ENCODE measurements at places on chromosomes 6 and 20.

- peak; percentile 73 for DNase-seq
These were observed 11.0 kb downstream of the POU3F2 start for GRCh38 chr6:98845211-98846020.

GRCh38 chr6:161064915-161065314 is 73.3 kb downstream of the MAP3K4 start:
- no peak for DNase-seq

DNA sequence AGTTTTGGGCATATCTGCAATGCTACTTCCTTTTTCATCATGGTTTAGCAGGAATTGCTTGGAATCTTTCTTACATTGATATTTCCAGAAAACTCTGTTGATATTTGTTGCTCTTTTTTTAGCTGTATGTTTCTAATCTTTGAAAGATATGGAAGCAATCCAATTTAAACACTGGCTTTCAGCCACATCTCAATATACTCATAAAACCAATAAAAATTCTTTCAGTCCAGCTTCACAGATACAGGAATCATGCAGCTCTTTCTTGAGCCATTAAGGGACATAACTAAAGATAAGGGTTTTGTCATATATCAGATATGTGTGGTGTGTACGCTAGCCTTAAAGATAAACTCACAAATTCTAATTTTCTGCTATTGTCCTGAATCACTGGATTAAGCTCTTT is 47.4 kb downstream of the PKIB start:
- DNase-seq = no peak

GRCh38 chr6:40845553-40845952 is 193.5 kb downstream of the UNC5CL start:
- DNase-seq = no peak

DNA sequence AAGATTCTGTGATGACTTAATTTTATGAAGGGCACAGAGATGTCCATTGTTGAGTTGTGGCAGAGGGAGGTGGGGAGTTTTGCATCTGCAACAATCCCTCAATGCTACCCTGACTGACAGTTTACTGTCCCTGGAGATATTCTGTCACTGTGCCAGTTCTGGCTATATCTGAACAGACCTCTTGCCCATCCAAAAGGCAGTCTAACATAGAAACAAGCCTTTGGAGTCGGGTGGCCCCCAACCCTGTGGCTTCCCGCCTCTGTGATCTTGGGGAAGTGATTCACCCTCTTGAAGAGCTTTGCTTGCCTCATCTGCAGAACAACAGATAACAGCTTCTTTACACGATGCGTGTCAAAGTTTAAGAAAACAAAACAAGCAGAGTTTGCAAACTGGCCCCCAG is 3.8 kb upstream of the E2F1 start:
- DNase-seq = no peak

DNA sequence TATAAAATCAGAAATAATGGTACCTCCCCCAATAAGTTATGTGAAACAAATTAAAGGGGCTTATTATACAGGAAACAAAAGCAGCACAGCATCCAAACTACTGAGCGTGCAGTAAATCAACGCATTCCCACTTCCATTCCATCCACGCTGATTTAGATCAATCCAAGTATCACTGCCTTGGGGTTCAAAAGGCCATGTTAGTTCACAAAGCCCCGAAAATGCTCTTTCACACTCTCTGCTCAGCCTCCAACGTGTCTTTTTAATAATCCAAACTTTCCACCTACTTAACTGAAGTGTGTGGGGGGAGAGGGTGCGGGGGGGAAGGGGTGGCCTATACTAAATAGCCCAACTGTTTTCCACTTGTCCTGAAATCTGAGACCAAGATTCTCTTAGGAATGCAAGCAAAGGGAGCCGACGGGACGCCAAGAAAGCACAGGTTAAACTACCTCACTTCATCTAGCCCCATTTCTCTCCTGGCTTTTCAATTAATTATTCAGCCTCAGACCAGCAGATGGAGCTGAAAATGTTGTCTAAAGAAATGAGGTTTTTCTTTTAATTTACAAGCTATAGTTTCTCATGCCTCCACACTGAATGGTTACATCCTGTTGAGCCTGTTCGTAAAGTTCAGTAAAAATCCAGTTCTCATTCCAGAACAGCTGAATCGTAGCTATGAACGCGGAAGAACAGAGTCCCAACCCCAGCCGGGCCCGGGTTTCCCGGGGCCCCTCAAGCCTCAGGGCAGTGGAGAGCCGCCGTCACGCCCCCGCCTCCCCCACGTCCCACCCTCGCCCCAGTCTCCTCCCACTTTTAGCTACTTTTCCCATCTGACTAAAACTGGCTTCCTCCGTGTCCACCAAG is 1.0 kb upstream of the NXT1 start:
- peak; percentile 9 for DNase-seq

- DNase-seq = no peak
These were observed 385.0 kb downstream of the CD83 start for GRCh38 chr6:14502551-14502950.

DNA sequence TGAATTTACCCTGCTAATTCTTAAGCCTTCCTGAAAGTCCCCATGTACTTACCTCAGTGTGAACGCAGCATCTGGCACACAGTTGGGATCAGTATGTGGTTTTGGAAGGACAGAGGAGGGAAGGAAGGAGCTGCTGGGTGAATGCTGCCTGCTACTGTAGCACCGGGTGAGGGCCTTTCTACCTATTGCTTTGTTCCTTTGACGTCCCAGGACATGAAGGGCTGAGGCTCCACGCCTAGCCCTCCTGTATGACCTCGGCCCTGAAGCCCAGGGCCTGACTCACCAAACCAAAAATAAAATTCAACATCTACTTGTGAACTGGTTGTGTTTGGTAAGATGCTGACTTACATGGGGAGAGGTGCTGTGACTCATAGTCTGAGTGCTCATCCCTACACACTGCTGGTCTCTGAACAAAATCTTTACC is 51.1 kb downstream of the ARID1B start:
- DNase-seq = no peak

DNA sequence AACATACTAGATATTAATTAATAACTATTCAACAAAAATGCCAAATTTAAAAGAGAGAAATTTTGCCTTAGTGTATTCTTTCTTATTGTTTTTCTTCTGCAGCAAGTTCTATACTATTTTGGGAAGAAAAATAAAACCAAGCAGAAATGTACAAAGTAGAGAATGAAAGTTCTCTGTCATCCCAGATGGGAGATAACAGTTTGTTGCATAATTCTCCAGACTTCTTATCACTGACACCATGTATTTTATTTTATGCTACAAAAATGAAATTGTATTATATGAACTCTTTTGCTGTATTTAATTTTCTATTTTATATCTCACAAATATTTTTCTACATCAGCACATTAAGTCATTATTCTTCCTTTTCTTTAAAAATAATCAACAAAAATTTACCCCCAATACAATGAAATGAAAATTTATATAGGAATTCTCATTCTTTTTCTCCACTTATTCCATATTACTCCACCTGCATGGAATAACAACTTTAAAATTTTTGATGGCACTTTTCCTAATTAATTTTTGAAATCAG is 18.2 kb downstream of the TMEM244 start:
- DNase-seq = no peak

DNA sequence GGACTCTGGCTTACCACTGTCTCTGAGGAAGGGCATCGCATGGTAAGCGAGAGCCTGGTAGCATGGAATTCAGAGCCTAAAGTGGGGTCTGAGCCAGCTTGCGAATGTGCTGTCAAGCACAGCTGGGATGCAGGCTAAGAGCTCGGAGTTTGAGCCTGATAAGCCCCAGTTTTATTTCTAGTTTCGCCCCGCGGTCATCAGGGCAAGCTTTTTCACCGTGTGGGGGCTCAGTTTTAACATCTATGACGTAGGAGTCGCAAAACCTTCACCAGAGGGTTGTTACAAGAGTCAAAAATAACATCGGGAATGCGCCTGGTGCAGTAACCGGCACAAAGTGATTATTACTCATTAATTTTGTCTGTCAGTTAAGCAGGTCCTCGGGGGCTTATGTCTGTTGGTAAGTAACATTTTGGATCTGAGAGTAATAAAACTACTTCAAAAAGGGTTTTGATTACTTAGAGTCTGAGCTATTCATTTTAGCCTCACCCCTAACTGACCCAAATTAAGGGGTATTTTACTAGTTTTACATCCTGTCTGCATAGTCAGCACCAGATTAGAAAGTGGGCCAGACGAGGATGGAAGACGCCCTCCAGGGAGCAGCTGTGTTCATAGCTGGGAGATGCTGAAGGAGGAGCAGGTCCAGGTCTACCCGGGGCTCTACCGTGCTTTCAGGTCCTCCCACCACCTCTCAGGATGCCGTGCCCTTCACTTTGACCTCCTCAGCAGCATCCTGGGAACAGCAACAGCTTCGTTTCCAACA is 29.7 kb downstream of the SLC22A23 start:
- no peak for DNase-seq

GRCh38 chr6:156379392-156380289 is 397.5 kb upstream of the ARID1B start:
- no peak for DNase-seq

- no peak for DNase-seq
These were observed 149.2 kb downstream of the LY86 start for GRCh38 chr6:6737671-6738070.

DNA sequence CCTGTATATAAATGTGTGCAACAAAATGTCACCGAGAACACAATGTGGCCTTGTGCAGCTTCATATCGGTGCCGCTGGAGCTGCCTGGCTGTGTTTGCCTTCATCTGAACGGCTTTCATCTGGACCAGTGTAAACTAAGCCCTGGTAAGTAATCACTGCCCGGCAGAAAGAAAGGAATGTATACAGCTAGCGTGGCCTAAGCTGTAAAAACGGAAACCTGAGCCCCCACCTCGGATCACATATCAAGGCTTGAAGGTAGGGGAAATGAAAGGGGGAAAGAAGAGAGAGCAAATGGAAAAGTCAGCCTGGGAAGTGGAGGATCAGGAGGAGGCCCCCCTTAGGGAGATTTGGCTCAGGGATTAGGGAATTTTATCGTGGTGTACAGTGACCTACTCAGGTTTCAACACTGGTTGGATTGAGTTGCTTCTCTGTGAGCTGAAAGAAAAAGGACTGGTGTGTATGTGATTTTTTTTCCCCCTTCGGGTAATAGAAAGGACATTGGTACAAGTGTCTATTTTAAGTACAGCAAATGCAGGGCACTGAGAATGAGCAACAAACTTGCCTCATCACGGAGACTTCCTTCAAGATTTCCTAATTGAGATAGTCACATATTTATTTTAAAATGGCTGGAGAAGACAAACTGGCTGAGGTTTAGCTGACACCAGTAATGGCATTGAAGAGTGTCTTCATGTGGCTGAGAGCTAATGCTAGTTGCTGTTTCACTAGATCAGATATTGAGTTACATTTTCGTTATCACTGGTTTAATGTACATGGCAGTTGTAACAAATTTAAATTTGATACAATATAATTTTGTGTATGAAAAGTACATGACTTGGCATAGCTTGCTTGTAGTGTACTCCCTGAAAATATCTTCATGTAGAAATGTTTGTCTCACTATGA is 3.5 kb downstream of the SOBP start:
- DNase-seq = peak; percentile 31

- no peak for DNase-seq
These were observed 13.4 kb upstream of the CTNNBL1 start for GRCh38 chr20:37680420-37680819.

DNA sequence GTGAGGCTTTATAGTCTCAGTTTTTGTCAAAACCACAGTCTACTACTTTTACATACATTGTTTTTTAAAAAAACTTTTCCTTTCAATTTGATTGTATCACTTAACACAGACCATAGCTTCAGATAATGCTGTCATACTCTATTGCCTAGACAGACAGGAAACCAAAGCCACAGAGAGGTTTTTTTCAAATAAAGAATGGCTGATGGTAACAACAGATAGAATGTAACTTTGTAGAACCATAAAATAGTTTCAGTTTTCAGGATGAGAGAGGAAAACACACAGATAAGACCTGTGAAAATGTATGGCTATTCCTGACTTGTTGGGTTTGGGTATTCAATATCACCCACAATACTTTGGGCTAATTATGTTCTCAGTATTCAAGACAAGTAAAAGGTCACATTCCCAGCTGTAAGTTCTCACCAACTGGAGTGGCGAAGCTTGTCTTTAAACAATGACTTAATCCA is 94.0 kb downstream of the ADGRG6 start:
- no peak for DNase-seq

- no peak for DNase-seq
These were observed 446.0 kb downstream of the QKI start for GRCh38 chr6:163860287-163861081.

Data from NCI-H2171 (cell line).